NCI-H187 (cell line): ENCODE measurements at places on chromosomes 13 and 19.

- DNase-seq = no peak
These were observed 1.8 kb downstream of the MAB21L1 start for GRCh38 chr13:35474496-35475211.

DNA sequence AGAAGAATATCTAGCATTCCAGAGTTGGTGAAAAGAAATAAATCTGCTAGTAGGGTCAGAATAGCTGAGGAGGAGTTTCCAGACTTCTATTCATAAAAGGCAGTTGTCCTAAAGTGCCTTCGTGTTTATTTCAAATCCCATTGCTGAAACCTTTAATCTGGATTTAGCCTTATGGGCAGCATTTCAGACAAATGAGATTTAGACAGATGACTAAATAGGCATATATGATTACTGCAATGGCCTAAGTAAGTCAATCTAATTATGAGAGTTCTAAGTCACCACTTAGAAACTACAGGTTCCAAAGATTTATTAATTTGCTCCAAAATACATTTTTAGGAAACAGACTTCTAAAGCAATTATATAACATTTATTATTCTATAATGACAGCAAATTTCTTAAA, 368.7 kb downstream of the LIG4 start:
- no peak for DNase-seq

DNA sequence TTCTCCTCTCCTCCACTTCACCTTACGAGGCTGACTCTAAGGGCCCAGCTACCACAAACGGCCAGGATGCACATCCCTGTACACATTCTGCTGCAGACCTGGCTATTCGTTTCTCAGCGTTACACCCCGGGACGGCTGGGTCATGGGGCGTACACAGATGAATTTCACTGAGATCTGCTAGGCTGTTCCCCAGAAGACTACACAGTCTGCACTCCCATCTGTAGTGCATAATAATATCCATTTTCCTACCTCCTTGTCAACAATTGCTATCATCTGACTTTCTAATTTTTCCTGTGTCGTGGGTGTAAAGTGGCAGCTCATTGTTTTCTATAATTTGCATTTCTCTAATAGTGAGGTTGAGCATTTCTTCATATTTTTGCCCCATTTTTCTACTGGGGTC, 85.7 kb downstream of the TM9SF2 start:
- no peak for DNase-seq

DNA sequence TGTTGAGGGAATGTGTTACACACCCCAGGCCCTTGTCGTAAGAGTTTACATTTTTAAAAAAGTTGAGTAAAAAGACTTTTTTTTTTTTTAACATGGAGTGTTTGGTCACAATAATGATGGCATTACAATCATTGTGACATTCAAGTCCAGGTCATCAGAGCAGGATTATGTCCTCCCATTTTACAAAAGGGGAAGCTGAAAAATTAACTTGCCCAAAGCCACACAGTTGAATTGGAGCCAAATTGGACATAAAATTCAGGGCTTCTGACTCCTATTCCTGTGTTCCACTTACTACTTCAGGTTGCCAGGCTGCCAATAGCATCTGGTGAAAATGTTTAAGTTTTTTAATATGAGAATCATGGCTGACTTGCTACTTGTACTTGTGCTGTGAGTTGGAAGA, 49.3 kb downstream of the DLEU7 start:
- DNase-seq = no peak

GRCh38 chr13:111314852-111315251, 5.6 kb upstream of the TEX29 start:
- DNase-seq = no peak

DNA sequence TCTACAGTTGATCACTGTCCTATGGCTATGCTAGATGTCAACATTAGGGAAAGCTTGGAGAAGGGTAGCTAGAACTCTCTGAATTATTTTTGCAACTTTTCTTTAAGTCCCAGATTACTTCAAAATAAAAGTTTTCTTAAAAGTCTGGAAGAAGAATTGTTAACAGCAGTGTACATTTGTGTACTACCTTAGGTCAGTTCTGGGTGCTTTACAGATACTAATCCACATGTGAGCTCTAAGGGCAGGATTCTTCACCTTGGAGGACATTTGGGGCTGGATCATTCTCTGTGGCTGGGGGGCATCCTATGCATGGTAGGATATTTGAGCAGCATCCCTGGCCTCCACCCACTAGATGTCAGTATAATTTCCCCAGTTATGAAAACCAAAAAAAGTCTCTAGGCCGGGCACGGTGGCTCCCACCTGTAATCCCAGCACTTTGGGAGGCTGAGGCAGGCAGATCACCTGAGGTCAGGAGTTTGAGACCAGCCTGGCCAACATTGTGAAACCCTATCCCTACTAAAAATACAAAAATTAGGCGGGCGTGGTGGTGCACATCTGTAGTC, 2.8 kb downstream of the BRME1 start:
- DNase-seq = no peak

- DNase-seq = no peak
These were observed 33.0 kb downstream of the LYL1 start for GRCh38 chr19:13069415-13070359.

- no peak for DNase-seq
These were observed 40.8 kb upstream of the ISYNA1 start for GRCh38 chr19:18478545-18479311.

DNA sequence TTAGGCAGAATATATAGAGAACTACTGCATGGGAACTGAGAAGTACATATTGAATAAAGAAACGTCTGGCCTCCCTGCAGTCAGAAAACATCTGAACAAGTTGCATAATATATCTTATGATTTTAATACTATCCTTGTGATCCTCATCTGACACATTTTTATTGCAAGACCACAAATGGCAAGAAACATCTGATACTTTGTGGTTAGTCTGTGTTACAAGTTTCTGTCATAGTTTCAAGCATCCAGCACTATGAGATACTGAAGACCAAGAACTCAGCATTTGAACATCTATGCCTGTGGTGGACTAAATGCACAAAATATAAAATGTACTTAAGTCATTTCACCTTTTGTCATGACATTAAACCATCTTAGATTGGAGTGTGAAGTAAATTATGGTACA, 1175.8 kb upstream of the MIR17HG start:
- DNase-seq = no peak
